GM12878 (cell line): ENCODE measurements at places on chromosomes 1 and 21.

DNA sequence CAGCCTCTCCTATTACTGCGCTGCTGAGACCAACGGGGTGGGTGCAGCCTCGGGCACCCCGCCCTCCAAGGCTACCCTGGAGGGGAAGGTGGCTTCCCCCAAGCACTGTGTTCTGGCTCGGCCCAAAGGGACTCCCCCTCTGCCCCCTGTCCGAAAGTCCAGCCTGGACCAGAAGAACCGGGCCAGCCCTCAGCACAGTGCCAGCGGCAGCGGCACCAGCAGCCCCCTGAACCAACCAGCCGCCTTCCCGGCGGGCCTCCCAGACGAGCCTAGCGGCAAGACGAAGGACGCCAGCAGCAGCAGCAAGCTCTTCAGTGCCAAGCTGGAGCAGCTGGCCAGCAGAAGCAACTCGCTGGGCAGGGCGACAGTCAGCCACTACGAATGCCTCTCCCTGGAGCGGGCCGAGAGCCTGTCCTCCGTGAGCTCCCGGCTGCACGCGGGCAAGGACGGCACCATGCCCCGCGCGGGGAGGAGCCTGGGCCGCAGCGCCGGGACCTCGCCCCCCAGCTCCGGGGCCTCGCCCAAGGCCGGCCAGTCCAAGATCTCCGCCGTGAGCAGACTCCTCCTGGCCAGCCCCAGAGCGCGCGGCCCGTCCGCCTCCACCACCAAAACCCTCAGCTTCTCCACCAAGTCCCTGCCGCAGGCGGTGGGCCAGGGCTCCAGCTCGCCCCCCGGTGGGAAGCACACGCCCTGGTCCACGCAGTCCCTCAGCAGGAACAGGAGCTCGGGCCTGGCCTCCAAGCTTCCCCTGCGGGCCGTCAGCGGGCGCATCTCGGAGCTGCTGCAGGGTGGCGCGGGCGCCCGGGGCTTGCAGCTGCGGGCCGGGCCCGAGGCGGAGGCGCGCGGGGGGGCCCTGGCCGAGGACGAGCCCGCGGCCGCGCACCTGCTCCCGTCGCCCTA lies 533.1 kb downstream of the KIF26B start:
- DNase-seq = no peak

GRCh38 chr1:74522148-74522547 lies 9.7 kb upstream of the LRRC53 start:
- no peak for DNase-seq

GRCh38 chr1:160436966-160437365 lies 36.6 kb downstream of the VANGL2 start:
- DNase-seq = no peak

GRCh38 chr1:175818929-175819328 lies 75.5 kb upstream of the TNR start:
- DNase-seq = no peak

DNA sequence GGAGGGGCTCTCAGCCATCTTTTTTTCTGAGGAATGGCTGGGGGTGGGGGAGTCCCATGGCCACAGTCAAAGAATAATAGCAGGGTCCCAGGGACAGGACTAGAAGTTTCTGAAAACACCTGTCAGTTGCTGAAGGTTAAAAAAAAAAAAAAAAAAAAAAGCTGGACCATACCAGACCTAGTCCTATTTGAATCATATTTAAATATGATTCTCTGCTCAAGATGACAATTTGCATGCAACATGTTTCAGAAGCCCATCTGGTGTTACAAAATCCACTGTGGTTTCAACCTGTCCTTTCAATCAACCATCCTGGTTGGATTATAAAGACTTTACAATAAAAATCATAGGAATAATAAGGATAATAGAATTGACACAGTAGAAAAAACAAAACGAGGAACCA lies 153.7 kb downstream of the TENT5C start:
- no peak for DNase-seq

- no peak for DNase-seq
These were observed 814 bp downstream of the PAQR7 start for GRCh38 chr1:25874635-25875153.

DNA sequence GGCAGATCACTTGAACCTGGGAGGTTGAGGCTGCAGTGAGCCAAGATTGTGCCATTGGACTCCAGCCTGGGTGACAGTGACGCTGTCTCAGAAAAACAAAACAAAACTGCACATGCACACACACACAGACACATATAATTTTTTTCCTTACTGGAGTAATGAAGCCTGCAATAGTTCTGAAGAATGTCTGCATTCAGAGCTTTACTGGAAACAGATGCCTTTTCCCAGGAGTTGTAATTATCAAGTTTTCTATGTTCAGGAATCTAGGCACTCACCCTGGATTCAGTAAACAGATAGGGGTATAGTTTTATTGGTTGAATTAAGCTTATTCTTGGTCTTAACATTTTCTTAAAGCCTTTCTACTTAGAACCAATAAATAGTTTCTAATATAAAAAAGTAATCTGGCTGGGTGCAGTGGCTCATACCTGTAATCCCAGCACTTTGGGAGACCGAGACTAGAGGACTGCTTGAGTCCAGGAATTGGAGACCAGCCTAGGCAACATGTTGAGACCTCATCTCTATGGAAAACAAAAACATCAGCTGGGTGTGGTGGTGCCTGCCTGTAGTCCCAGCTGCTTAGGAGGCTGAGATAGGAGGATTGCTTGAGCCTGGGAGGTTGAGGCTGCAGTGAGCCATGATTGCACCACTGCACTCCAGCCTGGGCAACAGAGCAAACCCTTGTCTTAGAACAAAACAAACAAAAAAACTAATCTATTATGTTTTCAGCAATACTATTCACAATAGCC lies 15.8 kb downstream of the SPEN start:
- DNase-seq = no peak

GRCh38 chr1:161012420-161012819 lies 8.5 kb downstream of the F11R start:
- DNase-seq = no peak

DNA sequence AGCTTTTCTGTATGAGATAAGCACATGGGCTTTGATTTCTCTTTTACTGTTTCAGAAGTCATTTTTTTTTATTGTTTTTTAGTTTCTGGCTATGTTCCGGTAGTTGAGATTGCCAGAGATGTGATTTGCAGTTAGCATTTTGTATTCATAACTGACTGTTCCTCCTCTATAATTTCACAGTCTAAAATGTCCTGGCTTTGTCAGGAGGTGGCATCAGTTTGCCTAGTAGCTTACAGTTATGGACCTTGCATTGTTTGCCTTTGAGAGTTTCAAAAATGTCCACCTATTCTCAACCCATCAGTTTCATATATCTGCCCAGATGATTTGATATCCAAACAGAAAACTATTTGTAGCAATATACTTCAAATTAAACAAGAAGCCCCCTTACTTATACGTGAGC lies 39.5 kb upstream of the ST6GALNAC3 start:
- DNase-seq = no peak

- peak; percentile 33 for DNase-seq
These were observed 8.1 kb downstream of the LRRC53 start for GRCh38 chr1:74504125-74504932.

DNA sequence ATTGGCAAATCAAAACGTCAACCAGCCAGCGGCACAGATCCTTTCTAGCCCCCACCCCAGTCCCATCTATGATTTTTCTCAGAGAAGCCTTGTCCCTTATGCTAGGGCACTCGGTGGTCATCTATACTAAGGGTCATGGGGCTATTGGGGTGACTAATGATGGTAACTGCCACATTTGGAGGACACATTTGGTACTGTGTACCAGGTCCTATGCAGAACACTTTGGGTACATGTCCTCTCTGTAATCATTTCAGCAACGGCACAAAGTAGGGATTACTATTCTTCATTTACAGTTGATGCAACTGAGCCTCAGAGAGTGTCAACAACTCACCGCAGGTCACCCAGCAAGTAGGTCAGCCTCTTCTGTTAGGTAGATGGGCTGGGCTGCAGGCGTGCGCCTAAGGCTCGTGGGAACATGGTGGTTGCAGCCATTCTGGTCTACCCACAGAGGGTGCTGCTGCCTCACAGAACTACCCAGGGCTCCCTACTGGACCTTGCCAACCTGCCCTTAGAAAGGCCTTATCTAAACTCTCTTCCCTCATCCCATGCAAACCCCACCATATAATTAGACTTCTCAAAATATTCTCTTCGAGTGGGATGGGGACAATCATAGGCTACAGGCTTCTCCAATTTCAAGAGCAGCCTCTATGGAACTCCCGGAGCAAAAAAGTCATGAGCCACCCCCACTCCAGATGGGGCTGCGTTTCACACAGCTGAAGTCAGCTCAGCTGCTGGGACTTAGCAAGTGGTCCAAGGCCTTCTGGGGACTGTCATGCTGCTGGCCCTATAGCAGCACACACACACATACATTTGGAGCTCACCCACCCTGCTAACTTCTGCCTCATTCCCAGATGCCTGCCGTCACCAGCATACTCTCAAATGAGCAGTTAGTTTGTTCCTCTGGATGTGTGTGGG lies 5.8 kb upstream of the SDHB start:
- DNase-seq = peak; percentile 30

DNA sequence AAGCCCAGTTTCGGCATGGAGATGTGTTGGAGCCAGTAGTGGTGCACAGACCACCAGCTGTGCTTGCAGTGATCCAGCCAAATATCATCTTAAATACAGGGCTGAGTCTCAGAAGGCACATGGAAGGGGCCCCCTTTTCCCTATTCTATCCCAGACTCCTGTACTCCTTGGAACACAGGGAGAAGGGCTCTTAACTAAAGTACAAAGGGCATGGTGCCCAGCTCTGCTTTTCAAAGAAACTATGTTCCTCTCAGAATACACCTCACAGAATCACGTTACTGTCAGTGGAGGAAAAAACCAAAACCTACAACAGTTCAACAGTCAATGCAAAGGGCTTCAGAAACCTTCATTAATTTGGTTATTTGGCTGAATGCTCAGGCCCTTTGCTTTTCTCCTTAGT lies 180.6 kb upstream of the C1orf105 start:
- no peak for DNase-seq

DNA sequence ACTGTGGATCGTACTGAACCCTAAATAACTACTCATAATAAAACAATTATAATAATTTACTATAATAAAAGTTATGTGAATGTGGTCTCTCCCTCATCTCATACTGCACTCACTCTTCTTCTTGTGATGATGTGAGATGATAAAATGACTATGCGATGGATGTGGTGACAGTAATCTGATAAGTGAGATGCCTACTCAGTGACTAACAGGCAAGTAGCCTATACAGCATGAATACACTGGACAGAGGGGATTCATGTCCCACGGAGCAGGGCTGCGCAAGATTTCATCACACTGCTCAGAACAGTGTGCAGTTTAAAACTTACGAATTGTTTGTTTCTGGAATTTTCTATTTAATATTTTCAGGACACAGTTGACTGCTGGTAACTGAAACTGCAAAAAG lies 304.0 kb downstream of the DUSP10 start:
- no peak for DNase-seq

DNA sequence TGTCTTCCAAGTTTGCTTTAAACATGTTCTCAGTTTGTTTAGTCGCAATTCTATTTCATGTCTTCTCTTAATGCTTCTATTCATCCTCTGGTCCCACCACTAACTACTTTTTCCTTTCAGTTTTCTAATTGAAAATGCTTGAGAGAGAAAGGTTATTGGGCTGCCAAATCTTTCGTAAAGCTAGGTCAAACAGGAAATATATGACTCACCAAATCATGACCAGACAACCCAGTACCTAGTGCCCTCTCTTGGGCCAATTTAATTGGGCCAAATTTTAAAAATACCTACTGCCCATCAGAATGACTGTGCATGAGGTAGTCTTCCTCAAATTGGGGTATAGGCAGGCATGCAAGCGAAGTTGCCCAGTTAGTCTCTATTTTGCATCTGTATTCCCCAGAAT lies 295.4 kb upstream of the PBX1 start:
- DNase-seq = no peak

GRCh38 chr1:164853146-164853545 lies 294.2 kb downstream of the PBX1 start:
- no peak for DNase-seq

DNA sequence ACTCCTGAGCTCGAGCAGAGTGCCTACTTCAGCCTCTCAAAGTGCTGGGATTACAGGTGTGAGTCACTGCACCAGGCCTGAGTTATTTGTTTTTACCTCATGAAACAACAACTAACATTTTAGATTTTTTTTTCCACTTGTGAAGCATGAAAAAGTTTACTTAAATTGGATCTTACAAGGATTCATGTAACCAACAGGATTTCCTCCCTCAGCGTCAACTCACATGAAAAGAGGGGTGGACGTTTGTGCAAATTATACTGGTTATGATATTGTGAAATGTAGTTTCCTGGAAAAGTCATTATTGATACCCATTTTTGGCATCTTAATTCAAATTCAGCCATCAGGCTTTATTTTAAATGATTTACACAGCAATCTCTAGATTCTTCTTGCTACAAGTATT lies 6.5 kb downstream of the CNST start:
- no peak for DNase-seq

DNA sequence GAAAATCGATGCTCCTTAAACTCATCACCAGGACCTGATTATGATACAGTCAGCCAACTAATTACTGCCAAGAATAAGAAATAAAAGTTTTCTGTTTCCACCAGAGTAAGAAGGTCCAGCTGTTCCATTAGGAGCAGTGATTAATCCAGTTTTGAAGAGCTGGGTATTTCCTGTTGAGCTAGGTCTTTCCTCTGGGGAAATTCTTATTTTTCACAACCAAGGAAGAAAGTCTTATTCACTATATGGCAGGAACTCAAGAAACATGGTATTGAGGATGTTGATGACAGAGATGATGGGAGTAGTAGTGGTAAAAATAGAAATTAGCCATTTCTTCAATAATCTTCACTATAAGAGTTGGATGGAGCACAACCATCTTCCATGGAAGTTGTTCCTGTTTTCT lies 374.6 kb upstream of the RUNX1 start:
- DNase-seq = no peak

DNA sequence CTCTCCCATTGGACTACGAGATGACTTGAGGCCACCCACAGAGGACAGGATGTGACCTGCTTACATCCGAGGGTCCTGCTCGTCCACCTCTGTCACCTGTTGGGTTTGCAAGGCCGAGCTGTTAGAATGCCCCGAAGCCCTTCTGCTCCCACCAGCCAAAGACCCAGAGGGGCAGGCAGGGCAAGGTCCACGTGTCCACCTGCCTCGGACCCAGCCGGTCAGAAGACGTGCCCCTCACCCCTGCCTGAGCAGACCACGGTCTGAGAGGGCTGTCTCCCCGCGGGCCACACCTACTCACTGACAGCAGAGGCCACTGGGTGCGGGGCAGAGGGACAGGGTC lies 30.3 kb upstream of the TRAPPC10 start:
- no peak for DNase-seq

- no peak for DNase-seq
These were observed 9.5 kb downstream of the TRAF5 start for GRCh38 chr1:211336161-211336560.

DNA sequence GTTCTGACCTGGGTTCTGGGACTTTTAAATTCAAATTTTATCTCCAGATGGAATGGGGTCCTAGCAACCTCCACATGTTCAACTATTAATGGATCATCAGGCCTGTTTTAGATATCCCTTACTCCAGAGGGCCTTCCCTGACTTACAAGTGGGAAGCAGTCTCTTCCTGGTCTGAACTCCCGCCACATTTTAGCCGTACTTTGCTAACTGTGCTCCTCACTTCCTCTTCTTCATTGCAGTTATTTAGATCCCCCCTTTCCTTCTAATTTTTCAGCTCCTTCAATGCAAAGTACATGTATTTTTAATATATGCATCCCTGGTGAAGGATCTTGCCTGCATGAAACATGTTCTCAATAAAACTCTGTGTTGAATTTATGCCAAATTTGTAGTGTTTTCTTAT lies 3.7 kb downstream of the CD1A start:
- DNase-seq = no peak
